ENCODE measurements at places on chromosomes 7 and 10.

- DNase-seq = no peak
Observed at GRCh38 chr7:116933465-116933864, 19.8 kb upstream of the ST7 start.

DNA sequence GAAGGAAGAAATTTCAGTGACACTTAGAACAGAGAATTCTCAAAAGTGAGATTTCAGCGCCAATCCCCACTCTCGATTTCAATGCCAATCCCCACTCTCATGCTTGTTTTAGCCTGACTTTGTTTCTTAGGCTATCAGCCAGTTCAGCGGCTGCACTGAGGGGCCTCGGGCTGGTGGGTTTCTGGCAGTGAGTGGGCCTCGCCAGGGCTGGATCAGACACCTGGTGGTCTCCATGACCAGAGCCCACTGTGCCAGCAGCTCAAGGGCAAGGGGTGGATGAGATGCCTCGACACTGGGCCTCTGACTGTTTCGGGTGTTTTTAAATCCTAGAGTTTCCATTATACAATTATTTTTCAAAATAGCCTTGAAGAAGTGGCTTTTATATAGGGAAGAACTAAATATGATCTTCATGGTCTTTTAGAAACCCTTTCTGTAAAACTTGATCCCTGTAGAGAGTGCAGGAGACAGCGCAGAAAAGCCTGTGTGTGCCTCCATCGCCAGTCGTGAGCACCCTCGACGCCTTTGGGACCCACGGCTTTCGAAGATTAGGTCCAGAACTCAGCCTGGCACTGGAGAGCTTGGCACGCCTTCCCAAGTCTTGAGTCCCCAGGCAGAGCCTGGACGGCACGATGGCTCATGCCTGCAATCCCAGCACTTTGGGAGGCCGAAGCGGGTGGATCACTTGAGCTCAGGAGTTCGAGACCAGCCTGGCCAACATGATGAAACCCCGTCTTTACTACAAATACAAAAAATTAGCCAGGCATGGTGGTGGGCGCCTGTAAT, 76.2 kb downstream of the INPP5A start:
- no peak for DNase-seq

DNA sequence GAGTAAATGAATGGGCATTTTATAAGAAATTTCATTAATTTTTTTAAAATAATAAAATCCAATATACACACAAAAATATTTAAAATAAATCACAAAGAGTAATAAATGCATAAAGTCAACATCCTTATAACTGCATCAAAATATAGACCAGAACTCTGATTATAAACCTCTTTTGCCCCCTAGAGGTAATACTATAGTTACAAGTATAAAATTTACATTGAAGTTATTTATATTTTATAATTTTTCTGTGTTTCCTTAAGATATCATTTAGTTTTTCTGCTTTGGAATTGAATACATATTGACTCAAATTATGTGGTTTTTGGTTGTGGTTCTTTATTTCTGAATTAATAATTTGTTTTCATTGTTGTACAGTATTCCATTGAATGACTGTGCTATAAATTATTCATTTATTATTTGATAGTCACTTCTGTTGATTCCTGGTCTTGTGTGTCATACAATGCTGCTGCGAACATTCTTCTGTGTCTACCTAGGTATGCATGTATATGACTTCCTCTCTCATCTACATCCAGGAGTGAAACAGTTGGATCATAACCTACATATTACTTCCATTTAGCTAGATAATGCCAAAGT, 673.6 kb downstream of the IPMK start:
- no peak for DNase-seq

GRCh38 chr10:118449521-118449920, 107.4 kb upstream of the FAM204A start:
- DNase-seq = no peak

- no peak for DNase-seq
Observed at GRCh38 chr10:4006051-4006450, 221.0 kb upstream of the KLF6 start.

DNA sequence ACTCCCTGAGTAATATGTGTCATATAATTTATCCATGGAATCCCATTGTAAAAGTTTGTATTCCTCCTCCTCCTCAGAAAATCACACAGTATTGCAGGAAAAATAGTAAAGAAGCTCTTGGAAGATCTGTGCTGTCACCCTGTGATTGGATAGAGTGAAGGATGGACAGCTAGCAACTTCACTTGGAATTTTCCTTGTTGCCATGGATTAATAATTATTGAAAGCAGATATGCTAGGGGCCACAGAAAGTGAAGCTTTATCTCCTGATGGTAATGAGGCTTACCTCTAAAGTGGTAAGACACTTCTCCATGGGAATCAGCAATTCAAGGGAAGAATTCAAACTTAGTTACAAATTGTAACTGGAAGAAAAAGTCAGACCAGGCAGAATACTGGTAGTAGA, 48.8 kb downstream of the PHYHIPL start:
- DNase-seq = no peak

- DNase-seq = no peak
Observed at GRCh38 chr7:115435178-115435577, 513.3 kb downstream of the MDFIC start.

- DNase-seq = no peak
Observed at GRCh38 chr10:77189075-77189474, 448.5 kb downstream of the KCNMA1 start.

GRCh38 chr7:28956608-28957063, 1.5 kb downstream of the TRIL start:
- DNase-seq = no peak

DNA sequence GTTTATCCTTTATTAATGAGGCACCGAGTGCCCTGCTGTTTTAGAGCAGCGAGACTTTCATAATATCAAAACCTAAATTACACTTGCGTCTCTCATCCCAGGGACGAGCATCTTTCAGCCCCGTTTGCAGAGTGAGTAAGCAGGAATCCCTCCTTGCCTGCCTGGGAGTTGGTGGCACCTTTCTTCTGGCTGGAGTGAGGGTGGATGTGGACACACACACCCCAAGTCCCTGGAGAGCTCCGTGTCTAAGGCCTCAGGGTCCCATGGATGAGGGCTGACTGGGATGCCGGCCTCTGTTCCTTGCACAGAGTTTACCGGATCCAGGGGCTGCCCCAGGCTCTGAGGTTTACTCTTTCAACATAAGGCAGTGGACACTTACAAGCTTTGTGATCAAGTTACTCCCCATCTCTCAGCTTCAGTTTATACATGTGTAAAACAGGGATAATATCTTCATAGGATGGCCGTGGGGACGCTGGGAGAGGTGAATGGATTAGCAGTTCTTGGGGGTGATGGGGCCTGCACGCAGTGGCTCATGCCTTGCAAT, 24.5 kb downstream of the POLL start:
- no peak for DNase-seq

DNA sequence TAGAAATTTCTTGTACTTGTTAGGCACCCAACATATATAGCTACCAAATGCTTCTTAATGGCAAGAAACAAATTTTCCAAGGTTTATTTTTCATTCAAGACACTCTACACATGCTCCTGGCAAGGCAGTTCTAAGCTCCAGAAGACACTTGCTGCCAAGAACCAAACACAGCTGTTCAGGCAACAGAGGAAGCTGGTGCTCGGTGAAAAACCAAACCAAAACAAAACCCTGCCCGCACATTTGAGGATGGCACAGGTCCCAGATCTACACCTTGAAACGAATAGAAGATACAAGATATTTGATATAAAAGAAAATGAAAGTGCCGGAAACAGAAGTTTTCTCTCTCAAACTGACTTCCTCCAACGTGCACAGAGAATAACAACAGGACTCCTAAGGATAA, 4.9 kb upstream of the DNTT start:
- DNase-seq = no peak

DNA sequence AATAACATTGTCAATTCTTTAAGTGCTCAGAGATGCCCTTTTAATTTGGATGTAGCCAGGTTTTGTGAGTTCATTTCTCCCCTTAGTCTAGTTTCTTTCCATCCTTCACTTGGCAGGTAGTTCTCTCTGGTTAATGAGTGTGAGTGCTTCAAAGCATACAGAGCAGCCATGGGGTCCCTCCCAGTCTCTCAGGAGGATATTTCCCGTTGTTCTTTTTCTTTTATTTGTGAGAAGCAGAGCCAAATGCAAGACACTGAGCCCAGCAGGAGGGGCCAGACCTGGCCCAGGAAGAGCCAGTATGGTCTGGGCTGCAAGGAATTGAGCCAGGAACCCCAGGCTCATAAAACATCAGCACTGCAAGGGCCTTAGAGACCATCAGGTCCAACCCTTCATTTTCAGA, 52.4 kb downstream of the PLCE1 start:
- DNase-seq = no peak

DNA sequence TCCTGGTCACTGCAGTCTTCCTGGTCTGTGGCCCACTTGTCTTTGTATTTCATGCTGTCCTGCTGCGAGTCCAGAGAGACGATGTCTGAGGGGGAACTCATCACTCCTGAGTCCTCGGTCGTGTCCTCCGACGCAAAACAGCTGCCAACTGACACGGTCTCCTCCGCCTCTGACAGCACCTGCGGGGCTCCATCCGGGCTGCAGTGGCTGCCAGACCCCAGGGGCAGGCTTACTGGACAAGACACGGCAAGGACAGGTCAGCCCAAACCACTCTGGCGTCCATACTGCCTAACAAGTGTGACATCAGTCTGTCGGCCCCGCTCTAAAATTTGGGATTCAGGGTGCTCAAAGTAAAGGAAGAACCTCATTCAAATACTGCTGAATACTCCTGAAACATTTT, 260.8 kb upstream of the GRB10 start:
- no peak for DNase-seq

GRCh38 chr7:142450206-142450605, 192.3 kb upstream of the PRSS58 start:
- DNase-seq = no peak

DNA sequence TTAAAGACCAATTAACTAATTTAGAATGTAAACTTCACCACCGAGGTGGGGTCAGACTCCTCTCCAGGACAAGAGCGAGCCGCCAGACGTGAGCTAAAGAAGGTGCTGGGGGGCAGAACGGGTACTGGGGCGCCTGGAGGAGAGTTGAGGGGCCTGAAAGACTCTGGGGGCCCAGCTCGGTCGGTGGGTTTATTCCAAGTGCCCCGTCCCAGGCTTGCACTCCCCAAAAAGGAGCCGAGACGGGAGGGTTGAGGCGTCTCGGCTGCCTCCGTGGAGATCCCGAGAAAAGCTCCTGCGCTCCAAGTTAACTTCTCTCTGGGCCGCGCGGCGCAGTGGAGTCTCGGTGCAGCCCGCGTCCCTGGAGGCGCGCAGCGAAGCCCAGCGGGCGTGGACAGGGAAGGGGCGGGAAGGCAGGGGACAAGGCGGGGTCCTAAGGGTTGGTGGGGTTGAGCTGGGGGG, 553.3 kb downstream of the TFEC start:
- DNase-seq = no peak

- no peak for DNase-seq
Observed at GRCh38 chr10:71270301-71271220, 48.5 kb upstream of the SLC29A3 start.

DNA sequence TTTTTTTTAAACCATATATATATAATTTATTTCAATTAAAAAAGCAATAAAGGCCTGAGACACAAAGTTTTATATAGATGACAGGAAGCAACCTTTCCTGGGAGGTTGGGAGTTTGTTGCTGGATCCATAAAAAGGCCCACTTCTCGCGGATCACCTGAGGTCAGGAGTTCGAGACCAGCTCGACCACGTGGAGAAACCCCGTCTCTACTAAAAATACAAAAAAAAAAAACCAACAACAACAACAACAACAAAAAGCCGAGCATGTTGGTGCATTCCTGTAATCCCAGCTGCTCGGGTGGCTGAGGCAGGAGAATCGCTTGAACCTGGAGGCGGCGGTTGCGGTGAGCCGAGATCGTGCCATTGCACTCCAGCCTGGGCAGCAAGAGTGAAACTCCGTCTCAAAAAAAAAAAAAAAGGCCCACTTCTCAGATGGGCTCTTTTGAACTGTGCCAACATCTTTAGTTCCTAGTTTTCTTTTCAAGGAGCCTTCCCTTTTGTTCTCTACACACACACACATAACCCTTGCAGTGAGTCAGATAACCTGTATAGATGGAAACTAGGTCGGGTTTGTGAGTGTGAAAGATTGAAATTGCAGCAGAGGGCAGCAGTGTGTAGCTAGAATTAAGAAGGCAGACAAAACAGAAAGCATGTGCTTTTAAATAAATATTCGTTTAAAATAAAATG, 1.2 kb upstream of the SMNDC1 start:
- DNase-seq = no peak

GRCh38 chr7:12389089-12389700, 14.5 kb downstream of the VWDE start:
- DNase-seq = no peak

DNA sequence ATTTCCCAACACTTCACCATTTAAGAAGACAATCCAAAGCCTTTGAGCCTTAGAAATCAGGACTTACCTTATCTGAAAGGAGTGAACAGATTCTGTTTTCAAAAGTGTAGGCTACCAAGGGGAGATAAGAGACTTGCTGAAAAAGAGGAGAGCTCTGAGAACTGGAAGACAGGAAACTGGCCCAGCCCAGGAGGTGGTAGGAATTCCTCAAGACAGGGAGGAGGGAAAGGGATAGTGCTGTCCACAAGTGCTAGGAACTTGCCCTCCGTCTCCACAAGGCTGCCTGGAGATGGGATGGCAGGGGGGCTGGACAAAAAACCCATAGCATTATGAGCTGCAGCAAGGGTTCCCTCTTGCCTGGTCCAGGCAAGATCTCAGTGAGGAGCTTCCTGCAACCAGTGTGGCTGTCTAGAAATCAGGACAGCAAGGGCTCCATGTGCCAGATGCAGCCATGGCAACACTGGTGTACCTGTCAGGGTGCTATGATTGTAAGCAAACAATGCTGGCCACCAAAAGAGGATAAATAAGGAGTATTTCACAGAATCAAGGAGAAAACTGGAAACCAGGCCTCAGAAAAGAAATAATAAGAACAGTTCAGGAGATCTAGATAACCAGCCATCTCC, 22.7 kb upstream of the FRMD4A start:
- DNase-seq = no peak

- no peak for DNase-seq
Observed at GRCh38 chr7:73521636-73522104, 423 bp downstream of the BAZ1B start.

DNA sequence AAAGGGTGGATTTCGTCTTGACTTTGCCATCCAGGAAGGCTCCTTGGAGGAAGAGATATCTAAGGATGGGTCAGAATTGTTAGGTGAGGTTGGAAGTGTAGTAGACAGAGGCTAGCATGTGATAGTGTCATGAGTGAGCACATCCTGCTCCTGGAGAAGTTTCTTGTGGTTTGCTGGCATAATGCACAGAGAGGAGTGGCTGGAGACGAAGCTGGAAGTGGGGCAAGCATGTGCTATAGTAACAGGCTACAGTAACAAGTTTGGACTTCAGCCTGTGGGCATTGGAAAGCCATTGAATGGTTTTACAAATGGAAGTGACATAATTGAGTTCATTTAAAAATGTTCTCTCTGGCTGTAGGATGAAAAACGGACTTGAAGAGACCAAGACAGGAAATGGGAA, 175.6 kb upstream of the VWC2 start:
- no peak for DNase-seq

GRCh38 chr7:107150375-107151073, 18.3 kb upstream of the HBP1 start:
- no peak for DNase-seq

GRCh38 chr7:77799078-77799964, 748 bp downstream of the PHTF2 start:
- DNase-seq = no peak
